ENCODE measurements at places on chromosomes 7 and 10.

DNA sequence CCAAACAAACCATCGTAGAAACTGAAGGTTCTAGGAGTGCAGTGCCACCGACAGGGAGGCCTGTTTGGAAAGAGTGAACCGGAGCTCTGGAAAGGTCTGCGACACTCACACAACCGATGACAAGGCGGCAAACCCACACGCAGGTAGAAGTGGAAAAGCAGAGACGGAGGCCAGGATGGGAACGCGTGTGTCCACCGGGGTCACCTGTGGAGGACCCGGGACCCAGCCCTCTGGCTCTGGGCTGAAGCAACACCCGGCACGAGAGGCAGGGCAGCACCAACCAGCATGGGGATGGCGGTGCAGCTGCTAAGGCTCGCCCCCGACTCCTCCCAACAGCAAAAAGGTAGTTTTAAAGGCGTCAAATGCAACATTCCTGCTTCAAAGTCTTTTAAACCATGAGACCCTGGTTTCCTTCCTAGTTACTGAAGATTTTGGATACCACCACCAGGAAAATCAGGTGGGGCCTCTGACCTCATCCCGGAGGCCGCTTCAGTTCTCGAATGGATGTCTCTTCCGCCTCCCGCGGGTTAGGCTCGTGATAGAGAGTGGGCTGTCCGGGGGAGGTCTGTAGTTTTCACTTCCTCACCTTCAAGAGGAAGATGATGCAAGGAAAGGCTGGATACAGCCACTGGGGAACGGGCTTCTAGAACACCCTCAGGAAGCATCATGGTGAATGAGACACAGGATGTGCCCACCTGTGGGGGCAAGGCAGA lies 115.5 kb downstream of the SMURF1 start:
- no peak for DNase-seq

GRCh38 chr7:34240417-34240816 lies 335.1 kb downstream of the BMPER start:
- DNase-seq = no peak

DNA sequence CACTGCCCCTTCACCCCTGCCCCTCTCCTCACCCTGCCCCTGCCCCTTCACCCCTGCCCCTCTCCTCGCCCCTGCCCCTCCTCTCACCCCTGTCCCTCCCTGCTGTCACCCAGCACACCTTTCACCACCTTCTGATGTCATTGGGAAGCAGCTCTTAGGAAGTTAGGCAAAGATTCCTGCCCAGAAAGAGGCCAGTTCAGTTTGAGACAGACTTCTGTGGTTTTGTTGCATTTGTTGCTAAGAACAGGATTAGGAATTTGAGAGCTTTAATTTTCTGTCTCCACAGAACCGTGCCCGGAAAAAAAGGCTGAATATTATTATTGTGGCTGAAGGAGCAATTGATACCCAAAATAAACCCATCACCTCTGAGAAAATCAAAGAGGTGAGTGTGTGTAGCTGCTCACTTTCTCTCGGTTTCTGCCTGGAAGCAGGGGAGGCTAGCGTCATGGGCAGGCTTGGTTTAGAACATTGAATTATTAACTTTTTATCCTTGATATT lies 39.6 kb downstream of the PFKP start:
- no peak for DNase-seq

DNA sequence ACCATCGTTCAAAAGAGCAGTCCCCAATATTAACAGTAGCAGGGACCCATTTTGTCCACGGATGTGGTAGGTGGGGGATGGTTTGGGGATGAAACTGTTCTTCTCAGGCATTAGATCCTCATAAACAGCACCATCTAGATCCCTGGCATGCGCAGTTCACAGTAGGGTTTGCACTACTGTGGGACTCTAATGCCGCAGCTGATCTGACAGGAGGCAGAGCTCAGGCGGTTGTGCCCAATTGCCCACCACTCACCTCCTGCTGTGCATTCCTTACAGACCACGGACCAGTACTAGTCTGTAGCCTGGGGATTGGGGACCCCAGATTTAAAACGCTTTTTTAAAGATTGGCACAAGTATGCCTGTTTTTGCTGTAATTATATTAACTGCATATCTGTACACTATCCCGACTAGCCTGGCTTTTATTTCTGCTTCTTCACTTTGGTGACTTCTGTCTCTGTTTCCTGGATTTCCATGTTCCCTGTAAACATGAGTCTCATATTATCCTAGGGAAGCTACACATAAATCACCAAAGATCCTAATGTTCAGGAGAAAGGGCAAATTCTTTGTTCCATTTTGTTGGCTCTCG lies 163.3 kb upstream of the AKR1E2 start:
- no peak for DNase-seq

DNA sequence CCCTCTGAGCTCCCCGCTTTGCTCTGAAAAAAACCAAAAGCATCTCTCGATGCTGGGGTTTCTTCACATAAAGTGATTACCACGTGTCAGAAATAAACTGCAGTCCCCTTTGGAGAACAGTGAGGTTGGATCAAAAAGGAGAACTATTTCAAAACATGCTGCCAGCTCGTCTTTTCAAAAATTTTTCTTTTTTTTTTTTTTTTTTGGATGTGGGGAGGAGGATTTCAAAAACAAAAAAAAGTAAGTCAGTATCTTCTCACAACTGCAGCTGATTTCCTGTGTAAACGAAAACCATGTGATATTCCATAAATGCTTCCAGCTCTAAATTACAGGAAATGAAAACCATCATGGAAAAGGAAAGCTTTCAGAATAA lies 155.0 kb upstream of the LYZL2 start:
- DNase-seq = no peak

GRCh38 chr7:7104971-7105370 lies 77.4 kb upstream of the C1GALT1 start:
- no peak for DNase-seq

GRCh38 chr7:144720149-144720548 lies 115.7 kb downstream of the TPK1 start:
- DNase-seq = no peak

DNA sequence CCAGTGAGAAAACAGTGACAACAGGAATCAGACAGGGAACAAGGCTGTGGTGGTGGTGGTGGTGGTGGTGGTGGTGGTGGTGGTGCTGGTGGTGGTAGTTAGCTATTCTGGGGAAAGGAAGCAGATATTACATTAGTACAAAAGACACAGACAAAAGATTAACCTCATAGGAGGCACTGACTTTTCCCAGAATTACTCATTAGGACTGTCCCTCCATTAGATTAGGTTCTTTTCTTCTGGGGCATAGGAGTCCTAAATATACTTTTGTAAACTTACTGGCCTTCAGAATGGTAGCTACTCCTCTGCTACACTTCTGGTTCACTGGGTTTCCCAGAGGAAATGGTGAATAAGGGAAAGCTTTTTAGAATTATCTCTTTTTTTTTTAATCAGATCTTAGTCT lies 156.6 kb upstream of the SEMA3D start:
- no peak for DNase-seq

DNA sequence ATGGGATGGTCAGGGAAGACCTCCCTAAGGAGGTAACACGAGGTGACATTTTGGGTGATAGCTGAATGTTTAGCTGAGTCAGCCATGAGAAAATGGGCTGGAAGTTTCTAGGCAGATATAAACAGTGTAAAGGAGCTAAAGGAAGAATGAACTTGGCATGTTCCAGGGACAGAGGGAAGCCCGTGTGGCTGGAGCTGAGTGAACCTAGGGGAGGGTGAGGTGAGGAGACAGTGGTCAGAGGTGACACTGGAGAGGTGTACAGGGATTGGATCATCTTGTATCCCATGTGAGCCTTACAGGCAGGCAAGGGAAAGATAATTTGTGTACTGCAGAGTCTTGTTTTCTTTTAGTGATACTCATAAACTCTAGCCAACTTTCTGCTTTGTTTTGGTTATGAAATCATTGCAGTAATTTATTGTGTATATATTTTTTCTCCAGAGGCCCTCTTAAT lies 1.8 kb downstream of the STARD3NL start:
- no peak for DNase-seq
